Stimulated activated CD8-positive, alpha-beta memory T cell treated with anti-CD3 and anti-CD28 coated beads, Interleukin-4, amount 100 ng/mL, for 1 hour (primary cell): ENCODE measurements at places on chromosomes 11 and 22.

- DNase-seq = no peak
These were observed 9.9 kb downstream of the GVQW3 start for GRCh38 chr11:76391021-76391420.

DNA sequence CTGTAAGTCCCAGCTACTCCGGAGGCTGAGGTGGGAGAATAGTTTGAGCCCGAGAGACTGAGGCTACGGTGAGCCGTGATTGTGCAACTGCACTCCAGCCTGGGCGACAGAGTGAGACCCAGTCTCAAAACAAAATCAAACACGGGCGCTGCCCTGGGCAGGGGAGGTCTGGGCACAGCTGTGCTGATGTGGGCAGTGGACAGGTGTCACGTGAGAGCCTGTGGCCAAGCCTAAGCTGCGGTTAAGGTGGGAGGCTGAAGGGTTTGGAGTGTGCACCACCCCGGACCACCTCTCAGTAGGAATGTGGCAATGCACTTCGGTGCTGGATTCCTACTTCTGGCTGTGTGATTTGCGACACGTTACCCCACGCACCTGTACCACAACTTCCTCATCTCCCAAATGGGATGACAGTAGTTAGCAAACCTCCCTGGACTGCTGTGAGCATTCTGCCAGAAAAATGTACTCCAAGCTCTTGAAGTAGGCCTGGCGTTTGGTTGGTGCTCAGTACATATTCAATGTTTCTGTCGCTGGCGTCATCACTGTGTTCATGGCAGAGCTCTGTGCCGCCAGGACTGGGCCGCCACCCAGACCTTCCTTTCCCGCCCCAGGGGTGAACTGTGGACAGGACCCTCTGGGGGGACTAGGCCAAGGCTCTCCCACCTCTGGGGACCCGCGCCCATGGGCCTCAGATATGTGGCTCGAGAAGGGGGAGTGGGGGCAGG is 807 bp upstream of the ZNF74 start:
- DNase-seq = no peak

DNA sequence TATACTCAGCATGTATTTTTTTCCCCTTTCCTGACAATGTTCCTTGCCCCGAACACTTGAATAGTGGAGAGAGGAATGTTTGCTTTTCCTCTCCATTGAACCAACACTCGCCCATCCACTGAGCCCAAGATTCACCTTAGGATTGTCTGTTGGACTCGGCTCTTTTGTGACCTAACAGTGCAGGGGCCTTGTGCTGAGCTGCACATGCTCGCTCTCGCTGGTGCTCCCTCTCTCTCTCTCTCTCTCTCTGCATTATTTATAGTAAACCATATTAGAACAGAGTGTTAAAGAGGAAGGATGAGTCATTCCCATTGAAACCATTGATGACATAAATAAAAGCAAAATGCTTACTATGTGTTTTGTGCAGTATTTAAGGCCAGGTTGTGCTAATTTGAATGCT is 20.7 kb downstream of the ZBTB16 start:
- DNase-seq = no peak

GRCh38 chr22:37953062-37953436 is 352 bp downstream of the C22orf23 start:
- DNase-seq = no peak

DNA sequence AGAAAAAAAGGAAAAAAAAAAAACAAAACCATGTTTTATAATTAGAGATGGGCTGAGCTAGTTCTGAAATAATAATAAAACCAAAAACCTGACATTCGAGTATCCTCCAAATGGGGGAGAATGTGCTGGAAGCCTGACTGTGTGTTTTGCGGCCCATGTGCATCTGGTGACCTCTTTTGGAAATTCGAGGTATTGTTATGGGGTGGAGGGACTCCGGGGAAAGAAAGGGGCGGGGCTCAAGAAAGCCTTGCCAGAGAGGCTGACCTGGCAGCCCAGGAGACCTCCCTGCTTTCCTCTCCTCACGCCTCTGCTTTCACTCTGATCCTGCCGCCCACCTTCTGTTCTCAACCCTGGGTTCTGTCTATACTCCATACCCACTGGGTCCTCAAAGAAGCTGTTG is 72.9 kb downstream of the CTTN start:
- no peak for DNase-seq

DNA sequence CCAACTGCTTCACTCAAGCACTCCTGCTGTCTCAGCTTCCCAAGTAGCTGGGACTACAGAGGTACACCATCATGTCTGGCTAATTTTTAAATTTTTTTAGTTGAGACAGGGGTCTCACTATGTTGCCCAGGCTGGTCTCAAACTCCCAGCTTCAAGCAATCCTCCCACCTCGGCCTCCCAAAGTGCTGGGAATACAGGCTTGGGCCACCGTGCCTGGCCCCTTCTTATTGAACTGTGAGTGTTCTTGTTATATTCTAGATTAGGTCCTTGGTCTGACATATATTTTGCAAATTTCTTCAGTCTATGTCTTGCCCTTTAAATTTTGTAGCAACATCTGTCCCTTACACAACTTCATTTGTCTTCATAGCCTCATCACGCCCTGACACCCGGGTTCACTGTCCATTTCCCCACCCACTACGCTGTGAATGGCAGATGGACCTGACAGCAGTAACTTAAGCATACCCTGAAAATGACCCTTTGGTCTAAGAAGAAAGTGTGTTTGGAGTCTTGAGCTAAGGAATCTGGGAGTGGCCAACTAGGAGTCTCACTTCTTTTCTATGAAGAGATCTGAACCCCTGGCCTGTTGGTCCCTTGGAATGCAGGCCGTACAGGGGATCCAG is 4.2 kb upstream of the FAM118A start:
- DNase-seq = no peak

DNA sequence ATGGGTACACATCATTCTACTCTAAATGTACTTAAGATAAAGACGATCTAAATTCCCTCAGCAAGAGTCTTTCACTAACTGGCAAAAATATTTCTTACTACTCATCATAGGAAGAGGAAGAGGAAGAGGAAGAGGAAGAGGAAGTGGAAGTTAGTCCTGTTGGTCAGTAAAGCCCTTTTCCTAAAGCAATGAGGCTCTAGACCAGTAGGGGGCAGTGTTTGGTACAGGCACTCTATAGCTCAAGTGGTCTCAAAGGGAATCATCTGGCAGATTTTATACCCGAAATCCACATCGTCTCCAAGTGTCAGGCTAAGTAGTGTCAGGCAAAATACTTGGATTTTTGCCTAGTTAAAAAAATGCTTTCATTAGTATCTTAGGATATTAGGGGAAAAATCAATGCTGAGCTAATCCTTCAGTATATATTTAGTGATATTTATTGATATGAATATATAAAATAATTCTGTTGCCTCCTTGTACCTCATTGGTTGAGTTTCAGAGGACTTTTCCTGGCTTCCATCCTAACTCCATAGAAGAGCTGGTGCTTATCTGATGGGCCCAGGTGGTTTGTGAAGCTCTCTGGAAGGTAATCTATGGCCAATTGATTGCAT is 7.7 kb downstream of the BLID start:
- DNase-seq = no peak

DNA sequence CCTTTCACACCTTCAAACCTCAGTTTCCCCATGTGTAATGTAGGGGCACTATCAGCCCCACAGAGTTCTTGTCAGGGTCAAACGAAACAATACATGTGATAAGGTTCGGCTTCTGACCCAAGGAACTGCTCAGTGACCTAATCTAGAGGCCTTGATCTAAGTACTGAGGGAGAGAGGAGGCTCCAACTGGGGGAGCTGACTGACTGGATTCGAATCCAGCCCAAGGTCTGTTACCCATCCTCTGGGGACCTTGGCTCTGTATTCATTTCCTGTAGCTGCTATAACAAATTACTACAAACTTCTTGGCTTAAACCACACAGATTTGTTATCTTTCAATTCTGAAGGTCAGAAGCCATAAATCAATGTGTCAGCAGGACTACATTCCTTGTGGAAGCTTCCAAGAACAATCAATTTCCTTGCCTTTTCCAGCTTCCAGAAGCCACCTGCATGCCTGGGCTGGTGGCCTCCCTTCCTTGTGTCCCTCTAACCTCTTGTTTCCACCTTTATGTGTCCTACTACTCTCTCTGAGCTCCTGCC is 10.7 kb upstream of the ANAPC15 start:
- DNase-seq = no peak

GRCh38 chr11:25992294-25992693 is 339.6 kb upstream of the ANO3 start:
- no peak for DNase-seq

- DNase-seq = no peak
These were observed 517 bp downstream of the HIRA start for GRCh38 chr22:19430890-19431541.

- DNase-seq = no peak
These were observed 24.0 kb downstream of the MIAT start for GRCh38 chr22:26681395-26681821.

- DNase-seq = no peak
These were observed 1.5 kb upstream of the TOLLIP start for GRCh38 chr11:1310772-1311468.

DNA sequence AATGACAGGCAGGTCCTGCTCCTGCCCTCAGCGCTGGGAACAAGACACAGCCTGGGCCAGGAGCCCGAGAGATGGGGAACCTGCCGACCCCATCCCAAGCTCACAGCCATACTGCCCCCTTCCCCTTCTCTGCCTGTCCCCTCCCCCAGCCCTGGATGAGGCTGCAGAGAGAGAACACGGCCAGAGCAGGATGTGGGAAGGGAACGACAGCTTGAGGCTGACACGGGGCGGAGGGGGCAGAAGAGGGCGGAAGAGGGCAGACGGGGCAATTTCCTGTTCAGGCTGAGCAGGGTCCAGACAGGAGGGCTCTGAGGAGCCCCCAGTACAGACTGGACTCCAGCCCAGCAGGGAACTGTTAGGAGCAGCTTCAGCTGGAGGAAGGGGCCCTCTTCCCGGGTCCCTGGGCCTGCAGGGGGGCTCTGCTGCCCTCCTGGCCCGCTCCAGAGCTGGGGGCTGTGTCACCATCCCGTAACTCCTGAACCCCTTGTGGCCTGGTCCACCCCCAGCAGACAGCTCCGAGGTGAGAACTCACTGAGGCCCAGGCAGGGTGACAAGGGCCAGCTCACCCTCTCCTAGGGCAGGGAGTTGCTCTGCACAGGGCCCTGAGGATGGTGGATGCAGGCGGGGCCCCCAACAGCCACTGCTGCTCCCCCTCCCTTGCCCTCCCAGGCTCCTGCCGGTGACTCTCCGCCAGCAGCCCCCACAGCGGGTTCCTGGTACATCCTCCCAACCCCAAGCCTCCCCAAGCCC is 5.7 kb downstream of the CTSD start:
- DNase-seq = peak; percentile 25

- DNase-seq = no peak
These were observed 33.0 kb upstream of the TEAD1 start for GRCh38 chr11:12640926-12641849.

- no peak for DNase-seq
These were observed 460.0 kb downstream of the BUD13 start for GRCh38 chr11:116312570-116313391.

DNA sequence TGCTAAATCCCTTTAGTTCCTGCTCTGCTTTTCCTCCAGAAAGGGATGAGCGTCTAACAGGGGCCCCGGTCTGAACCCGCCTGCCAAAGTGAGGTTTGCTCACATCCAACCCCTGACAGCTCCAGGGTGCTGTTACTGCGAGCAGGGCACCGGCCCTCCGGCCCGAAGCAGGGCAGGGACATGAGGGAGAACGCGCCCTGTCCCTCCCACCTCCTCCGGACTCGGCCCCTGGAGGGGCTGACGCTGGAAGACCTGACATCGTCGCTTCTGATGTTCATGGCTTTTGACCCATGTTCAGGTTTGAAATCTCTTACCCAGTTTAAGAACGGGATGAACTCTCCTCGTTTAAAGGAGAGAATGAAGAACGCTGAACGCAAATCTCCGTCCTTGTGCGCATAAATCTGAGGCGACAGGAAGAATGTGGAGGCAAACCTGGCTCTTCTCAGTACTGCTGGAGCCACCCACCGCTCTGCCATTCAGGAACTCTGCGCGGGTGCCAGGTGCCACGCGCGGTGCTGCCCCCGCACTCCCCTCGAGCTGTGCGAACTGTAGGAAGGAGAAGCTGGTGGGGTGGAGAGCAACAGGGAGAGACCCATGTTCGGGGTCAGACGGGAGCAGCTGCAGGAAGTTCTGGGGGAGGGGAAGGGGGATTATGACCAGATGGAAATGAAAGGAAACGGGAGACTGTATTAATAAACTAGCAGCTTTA is 826 bp upstream of the EEF1G start:
- no peak for DNase-seq

DNA sequence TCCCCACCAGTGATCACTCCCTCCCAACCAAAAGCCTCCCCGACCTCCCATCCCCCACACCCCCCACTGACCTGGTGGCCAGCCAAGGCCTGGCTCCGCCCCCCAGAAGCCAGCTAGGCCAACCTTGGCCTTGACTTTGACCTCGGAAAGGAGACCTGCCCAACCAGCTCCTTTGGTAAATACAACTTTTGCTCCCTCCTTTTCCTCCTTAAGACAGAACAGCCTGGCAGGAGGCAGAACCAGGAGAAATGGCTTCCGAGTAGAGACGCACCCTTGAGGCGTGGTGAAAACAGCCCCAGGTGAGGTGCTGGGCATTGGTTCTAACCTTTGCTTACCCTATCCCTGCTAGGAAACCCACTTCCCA is 27.0 kb downstream of the PLEKHA7 start:
- DNase-seq = no peak

- no peak for DNase-seq
These were observed 30.0 kb upstream of the RAB39A start for GRCh38 chr11:107898270-107898669.

GRCh38 chr11:43377389-43377788 is 18.7 kb downstream of the TTC17 start:
- DNase-seq = no peak

DNA sequence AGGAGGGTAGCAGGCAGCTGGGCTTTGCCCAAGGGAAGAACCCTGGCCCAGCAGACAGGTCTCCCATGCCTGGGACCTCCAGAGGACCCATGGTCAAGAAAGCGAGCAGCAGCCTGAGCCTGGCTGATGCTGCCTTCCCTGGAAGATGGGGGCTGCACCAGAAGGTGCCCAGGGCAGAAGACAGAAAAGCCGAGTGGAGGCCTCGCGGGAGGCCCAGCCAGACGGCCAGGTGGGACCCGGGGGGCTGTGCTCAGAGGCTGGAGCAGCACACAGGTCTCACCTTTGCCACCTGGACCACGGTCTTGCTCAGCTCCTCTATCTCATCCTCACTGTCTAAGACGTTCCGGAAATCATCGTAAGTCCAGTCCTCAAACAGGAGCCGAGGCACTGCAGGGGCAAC is 10.9 kb downstream of the CHID1 start:
- no peak for DNase-seq

GRCh38 chr11:70112017-70112434 is 33.9 kb downstream of the ANO1 start:
- no peak for DNase-seq
